EL (cell line): ENCODE measurements at places on chromosomes 6 and 20.

DNA sequence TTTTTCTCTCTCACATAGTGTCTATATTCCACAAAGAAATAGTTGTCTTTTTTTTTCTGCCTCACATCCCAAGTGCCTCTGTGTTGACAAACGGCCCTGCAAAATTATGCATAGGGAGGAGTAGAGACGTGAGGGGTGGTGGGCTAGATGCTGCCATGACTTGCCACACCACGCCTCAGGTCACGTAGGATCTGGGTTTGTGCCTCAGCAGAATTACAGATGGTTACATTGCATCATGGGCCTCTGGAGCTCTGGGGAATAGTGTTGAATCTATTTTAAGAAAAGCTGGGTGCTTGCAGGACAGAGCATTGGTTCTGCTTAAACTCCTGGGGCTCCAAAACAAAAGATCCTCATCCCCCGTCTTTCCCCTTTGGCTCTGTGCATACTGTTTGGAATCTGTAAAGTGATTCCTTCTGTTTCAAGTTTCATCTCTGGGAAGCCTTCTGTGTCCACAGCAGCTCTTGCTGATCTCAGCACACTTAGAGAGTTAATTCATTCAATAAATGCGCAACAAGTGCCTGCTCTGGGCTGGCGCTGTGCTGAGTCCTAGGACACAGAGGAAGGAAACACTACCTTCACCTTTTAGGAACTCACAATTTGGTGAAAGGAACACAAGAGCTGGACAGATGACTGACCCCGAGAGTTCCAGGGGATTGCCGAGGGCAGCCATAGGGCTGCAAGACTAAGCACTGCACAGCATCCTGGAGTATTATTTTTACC, 2.4 kb downstream of the FANCE start:
- no peak for DNase-seq

GRCh38 chr6:88835210-88835609, 128.2 kb downstream of the RNGTT start:
- DNase-seq = no peak

- DNase-seq = no peak
Observed at GRCh38 chr20:23178806-23179205, 92.7 kb upstream of the CD93 start.

DNA sequence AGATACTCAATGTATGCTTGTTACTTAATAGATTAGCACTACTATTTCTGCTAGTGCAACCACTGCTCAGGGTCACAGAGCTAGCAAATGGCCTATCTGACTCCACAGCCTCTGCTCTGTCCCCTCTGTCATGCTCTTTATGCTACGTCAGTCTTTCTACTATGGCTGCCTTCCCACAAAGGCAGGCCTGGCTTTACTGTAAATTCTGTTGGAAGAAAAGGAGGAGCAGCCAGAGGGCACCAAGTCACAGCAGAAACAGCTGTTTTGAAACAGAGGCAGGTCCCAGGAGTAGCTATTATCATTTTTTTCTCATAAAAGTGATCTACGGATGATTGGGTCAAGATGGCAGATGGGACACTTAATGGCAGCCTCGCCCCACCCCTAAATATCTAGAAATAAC, 10.0 kb upstream of the ELMO2 start:
- DNase-seq = no peak

- DNase-seq = no peak
Observed at GRCh38 chr6:46271728-46272127, 100.9 kb upstream of the ENPP5 start.

DNA sequence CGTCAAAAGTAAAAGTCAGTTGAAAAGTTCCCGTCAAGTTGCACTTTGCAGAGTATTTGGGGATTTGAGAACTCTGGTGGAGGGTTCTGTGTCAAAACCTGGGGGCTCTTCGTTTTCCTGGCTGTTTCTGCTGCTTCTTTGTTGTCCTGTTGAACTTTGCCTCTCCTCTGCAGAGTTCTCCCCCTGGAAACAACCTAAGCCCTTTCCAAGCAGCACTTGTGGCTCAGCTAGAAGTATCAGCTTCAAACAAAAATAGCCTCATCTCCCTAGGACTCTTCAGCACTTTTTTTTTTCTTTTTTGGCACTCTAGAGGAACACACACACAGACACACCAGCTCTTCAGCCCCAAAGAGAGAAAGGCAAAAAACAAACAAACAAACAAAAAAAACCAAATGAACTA, at the start of gene TRDN:
Gene TRDN, minus strand, starts transcription at position 169 of the 400 bp plus-strand sequence. CDS start 175 bp downstream, outside the sequence.
- DNase-seq = no peak

GRCh38 chr6:138596591-138596990, 97.3 kb upstream of the NHSL1 start:
- DNase-seq = no peak

- DNase-seq = no peak
Observed at GRCh38 chr20:48919882-48920526, 1.5 kb upstream of the ARFGEF2 start.

GRCh38 chr6:155994086-155994485, 538.4 kb upstream of the NOX3 start:
- no peak for DNase-seq

DNA sequence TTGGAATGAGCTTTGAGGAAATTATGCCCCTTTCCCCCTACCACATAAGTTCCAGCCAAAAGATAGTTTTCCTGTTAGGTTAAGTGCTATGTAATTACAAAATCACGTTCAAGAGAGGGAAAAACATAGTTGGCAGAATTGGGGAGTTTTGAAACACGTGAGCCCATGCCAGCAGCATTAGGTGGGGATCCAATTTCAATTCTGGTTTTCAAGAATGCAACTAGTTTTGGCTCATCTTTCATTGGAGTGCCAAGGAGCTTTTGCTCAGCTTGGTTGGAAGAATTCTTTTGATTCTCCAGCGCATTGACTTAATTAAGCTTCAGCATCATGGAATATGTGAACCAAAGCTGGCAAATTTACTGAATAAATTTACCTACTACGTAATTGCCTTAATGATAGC, 95.9 kb downstream of the SAMD5 start:
- no peak for DNase-seq

GRCh38 chr20:23141450-23142161, 55.5 kb upstream of the CD93 start:
- DNase-seq = no peak

DNA sequence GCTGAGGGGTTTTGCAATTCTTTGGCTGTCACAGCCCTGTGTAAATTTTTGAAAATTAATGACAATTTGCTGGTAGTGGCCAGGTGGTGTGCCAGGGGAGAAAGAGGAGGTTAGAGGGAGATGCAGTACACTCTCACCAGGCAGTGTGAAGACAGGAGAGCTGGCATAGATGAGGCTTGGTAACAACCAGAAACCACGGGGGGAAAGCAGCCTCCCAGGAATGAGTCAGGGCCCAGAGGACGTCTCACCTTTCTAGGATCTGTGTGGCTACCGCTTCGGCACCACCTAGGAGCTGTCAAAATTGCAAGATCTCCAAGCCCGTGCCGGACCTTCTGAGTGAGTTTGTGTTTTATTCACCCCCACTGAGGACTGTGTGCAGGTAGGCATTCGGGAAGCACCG, 171.4 kb downstream of the PACRG start:
- no peak for DNase-seq

DNA sequence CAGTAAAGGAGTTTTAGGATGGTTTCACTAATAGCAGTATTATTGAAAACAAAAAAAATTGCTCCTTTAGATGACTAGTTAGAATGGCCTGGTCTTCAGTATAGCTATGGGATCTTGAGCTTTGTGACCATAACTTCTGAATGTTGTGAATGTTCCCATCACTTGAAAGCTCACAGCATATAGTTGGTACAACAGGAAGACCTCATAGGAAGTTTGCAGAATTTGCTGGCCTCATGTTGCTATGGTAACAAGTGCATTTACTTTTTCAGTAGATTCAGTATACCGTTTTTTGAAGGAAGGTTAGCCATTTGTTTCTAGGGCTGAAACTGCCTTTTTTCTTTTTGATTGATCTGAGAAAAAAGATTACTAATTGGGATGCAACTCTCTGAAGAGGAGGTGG, 8.3 kb downstream of the PHF3 start:
- DNase-seq = no peak

DNA sequence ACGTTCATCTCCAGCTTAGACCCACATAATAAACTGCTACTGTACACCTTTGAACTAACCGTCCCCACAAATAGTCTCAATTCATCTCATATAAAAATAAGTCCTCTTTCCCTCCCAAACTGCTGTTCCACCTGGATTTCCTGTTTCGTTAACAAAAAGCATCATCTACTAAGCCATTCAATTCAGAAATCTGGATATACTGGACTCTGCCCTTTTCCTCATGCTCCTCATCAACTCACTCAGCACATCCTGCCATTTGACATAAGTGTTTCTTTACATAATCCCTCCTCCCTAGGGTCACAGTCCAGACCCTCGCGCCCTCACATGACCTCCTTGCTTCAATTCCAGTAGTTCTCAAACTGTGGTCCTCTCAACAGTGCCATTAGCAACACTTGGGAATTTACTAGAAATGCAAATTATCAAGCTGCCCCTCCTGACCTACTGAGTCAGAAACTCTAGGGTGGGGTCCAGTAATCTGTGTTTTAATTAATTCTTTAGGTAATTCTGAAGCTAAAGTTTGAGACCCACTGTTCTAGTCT, 4.5 kb downstream of the MKKS start:
- DNase-seq = no peak

DNA sequence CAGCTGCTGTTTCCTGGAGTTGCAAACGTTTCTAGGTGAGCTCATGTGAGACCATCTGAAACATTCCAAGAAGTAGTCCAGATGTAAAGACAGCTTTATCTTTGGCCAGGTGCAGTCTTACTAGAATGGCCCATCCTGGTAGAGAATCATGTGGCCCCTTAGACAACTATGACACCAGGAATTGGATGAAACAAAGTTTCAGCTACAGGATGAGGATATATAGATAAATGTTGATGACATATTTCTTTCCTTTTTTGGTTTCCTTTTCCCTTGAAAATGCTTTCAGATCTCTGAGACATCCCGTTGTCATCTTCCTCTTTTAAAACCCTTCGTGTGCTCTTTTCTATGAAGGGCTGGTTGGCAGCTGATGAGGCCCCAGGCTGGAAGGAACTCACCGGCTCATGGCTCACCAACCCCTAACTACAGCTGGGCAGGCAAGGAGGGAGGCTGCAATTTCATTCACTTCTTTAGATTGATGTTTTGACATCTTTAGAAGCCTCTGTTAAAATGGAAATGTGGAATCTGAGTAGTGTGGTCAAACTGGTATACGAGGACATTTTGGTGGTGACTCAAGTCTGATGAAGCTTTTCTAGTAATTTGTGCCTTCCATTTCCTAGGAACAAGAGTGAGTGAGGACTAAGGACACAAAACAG, 167.9 kb upstream of the TNFAIP3 start:
- DNase-seq = peak; percentile 43

DNA sequence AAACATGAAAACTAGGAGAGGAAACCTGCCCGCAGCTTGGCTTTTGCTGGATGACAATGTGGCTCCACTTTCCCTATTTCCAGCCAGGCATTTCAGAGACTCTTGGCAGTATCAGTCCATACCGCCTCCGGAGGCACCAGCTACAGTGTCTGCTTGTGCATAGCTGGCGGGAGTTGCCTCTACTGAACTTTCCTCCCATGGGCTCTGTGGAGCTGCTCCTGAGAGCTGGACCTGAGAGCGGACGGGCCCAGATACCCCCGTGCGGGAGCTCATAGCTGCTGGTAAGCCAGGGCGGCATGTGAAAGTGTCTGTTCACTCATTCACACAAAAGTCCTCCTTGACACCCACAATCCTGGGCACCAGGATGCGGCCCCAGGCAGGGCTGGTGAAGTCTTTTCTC, 130.3 kb upstream of the PMEPA1 start:
- DNase-seq = no peak

- DNase-seq = no peak
Observed at GRCh38 chr6:44676826-44677433, 289.4 kb downstream of the CDC5L start.

GRCh38 chr6:143878272-143878760, 14.0 kb downstream of the ZC2HC1B start:
- DNase-seq = peak; percentile 30

- no peak for DNase-seq
Observed at GRCh38 chr6:18081025-18081668, 41.3 kb downstream of the NHLRC1 start.

- DNase-seq = no peak
Observed at GRCh38 chr6:12328701-12329100, 38.5 kb downstream of the EDN1 start.

DNA sequence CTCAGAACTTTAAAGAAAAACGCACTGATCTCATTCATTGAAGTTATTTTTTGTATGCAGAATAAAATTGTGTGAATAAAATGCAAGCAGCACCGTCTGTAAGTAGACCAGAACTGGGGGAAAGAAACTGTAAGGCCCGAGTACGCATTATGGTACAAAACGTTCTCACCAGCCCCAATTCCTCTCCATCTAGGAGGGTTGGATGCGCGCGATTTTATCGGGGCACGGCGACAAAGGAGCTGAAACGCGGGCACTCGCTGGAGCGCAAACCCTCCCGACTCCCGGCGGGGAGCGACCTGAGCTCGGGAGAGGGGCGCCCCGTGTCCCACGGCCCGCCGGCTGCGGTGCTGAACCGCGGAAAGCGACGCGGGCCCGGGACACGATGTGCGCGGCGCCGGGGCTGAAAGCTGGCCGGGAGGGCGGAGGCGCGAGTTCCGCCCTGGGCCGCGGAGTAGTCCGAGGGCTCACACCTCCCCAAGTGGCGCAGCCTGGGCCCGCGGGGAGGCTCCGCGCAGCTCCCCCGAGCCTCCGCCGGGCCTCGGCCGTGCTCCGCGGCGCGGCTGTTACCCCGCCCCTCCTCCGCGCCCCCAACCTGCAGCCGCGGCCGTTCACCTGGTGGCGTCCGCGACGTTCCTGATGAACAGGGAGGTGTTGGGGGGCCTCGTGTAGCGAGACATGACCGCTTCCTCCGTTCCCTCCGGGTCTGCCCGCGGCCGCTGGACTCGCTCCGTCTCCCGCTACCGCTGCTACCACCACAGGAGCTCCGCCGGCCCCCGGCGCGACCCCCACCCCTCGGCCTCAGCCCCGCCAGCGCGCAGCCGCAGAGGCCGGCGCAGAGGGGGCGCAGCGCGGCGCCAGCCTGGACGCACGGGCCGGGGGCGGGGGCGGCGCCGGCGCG, at the start of gene SRSF12:
Gene SRSF12, minus strand, starts transcription at position 861 of the 898 bp plus-strand sequence. Its CDS starts 184 bp downstream, at position 677.
- peak; percentile 48 for DNase-seq

DNA sequence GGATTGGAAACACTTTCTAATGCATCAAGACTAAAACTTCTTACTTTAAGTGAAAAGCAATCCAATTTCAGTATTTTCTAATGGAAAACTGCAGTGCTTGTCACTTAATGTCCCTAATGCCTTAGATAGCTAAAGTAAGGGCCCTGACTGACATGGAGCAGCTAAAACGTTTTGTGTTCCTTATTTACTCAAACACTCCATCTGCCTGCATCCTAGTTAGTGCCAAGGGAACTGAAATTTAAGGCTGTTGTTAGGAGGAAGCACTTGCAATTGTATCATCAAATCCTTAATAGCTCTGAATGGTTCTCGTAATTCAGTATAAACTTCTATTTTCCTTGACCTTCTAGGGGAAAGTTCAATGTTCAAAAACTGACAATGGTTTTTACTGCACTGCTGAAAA, 127.4 kb downstream of the GJA10 start:
- DNase-seq = no peak

- DNase-seq = peak; percentile 73
Observed at GRCh38 chr20:56400001-56400640, 7.7 kb downstream of the CSTF1 start.

- DNase-seq = no peak
Observed at GRCh38 chr20:46284040-46284427, 24.3 kb downstream of the CDH22 start.
